Activated CD4-positive, alpha-beta memory T cell treated with anti-CD3 and anti-CD28 coated beads, Interleukin-2, amount 10 ng/mL, durations not matched to agents 7 days and 5 days (primary cell): ENCODE measurements at places on chromosomes 6 and 20. TPM values are rescaled to one million over a fixed set of nuclear protein-coding genes. Genes with fewer than 3 reads are reported as not detected.
A peak's percentile ranks its signal among the peaks of the same experiment; 100 is the strongest.

DNA sequence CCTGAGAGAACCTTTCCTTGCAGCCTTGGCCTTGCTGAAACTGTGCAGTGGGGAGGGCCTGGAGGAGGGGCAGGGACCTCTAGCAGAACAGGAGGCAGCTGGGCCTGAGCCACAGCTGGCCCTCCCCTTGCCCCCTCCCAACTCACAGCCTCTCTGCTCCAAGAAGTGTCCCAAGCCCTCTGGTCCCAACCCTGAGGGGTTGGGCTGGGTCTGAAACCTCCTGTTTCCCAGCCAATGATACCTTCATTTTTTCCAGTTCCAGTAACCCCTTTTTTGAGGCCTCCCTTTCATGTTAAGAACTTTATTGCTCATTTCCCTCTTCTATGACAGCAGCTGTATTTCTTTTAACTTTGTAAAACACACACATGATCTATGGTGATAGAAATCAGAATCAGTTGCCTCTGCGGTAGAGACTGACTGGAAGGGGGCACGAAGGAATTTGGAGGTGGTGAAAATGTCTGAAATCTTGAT lies 17.9 kb upstream of the ARMC12 start:
- H3K27me3 ChIP-seq: no peaks in the 10 kb centered on the region
- H3K27ac ChIP-seq: peak overlapping the region; percentile 64
- H3K4me1 ChIP-seq: peaks cover 37% of the 10 kb centered on the region
- H3K4me3 ChIP-seq: no peak overlapping the region
- no peak for DNase-seq

- no peaks in the 10 kb centered on the region for H3K4me1 ChIP-seq
- H3K27me3 ChIP-seq: peaks cover 7% of the 10 kb centered on the region
- no peak overlapping the region for H3K27ac ChIP-seq
- H3K4me3 ChIP-seq: no peak overlapping the region
Observed at GRCh38 chr6:24621626-24622289, 24.2 kb downstream of the KIAA0319 start.

GRCh38 chr6:155284775-155285174 lies 21.0 kb downstream of the CLDN20 start:
- no peaks in the 10 kb centered on the region for H3K27me3 ChIP-seq
- H3K4me1 ChIP-seq: no peaks in the 10 kb centered on the region
- peaks cover 44% of the 10 kb centered on the region for H3K36me3 ChIP-seq
- DNase-seq: no peak

DNA sequence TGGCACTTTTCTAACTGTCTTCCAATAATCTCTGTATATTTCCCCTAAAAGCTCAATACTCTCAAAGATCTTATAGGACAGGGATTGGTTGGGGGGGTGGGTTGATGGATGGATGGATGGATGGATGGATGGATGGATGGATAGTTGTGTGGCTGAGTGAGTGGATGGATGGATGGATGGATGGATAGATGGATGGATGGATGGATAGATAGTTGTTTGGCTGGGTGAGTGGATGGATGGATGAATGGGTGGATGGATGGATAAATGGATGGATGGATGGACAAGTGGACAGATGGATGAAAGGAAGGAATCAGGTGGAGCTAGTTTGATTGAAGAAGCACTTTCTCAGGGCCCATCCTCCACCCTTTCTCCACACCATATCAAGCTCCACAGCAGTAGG lies 388.8 kb downstream of the CDC5L start:
- H3K4me3 ChIP-seq: no peak overlapping the region
- no peaks in the 10 kb centered on the region for H3K36me3 ChIP-seq
- H3K4me1 ChIP-seq: no peaks in the 10 kb centered on the region
- DNase-seq: no peak
- no peak overlapping the region for H3K27ac ChIP-seq

SIRPB2 gene
- total RNA-seq: not detected

DNA sequence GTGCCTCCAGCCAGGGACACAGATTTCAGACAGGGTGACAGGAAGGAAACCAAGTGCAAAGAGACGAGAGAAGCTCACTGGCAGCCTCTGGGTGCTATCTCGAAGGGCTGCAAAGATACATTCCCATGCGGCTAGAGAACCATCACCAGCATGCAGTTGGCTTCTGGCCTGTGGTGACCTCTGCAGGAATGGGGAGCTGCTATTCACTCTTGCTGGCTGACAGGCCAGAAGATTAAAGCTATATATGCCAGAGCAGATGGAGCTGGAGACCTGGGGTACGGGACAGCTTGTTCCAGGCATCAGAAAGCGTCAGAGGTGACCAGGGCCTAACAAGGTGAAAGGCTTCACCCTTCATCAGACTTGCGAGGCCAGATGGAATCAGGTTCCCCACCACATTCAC lies 20.0 kb downstream of the MAP1LC3A start:
- H3K4me3 ChIP-seq: no peak overlapping the region
- H3K36me3 ChIP-seq: peaks cover 8% of the 10 kb centered on the region
- no peak overlapping the region for H3K27ac ChIP-seq
- peaks cover 35% of the 10 kb centered on the region for H3K4me1 ChIP-seq

LRRN4 gene
- not detected for total RNA-seq

MLN gene
- not detected for total RNA-seq

DNA sequence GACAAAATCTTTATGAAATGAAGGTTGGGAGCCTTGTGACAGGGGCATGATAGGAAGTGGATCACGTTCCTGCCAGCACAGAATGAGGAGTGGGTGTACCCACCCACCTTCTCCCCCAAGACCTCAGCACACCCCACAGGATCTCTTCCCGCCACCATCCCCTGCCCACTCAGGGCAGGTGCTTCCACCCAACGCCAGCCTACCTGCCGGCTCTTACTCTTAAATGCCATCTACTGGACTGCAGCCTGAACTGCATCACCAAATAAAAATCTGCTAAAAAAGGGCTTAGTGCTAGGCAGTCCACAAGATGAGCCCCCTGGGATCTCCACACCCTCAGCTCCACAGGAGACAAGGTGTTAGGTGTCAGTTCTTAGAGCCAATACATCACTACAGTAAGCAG lies 20.6 kb downstream of the DTNBP1 start:
- H3K27ac ChIP-seq: no peak overlapping the region
- no peak for DNase-seq
- H3K36me3 ChIP-seq: peaks cover 81% of the 10 kb centered on the region
- H3K4me1 ChIP-seq: peaks cover 10% of the 10 kb centered on the region
- no peaks in the 10 kb centered on the region for H3K27me3 ChIP-seq

DNA sequence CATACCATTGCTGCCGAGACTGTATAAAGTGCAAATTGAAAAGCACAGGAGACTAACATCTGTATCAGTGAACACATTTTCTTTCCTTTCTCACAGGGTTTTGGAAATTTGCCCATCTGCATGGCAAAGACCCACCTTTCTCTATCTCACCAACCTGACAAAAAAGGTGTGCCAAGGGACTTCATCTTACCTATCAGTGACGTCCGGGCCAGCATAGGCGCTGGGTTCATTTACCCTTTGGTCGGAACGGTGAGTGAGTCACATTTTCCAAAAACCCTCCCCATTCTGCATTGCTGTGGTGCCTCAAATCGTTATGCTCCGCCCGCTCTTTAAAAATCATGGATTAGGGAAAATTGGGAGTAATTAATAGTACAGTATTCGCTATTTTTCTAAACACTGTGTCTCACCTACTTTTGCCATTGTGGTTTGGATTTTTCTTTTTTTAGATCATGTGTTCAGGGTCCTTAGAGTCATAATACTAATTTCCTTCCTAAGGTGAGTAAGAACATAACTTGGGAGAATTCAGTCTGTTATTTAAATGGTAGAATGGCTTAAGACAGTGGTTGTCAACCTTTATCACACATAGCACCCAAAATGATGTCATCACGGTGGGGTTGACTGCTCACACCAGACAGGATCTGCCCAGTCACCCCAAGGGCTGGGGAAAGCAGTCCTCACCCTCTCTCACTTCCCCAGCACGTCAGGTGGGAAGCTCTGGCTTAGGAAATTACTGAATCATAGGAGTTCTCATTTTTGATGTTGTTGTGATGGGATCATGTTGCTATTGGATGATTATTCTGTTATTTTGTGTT lies 171.6 kb downstream of the MTHFD1L start:
- no peaks in the 10 kb centered on the region for H3K27me3 ChIP-seq
- DNase-seq: peak; percentile 24
- peaks cover 48% of the 10 kb centered on the region for H3K36me3 ChIP-seq
- H3K4me1 ChIP-seq: peaks cover 24% of the 10 kb centered on the region

GRCh38 chr20:63364801-63365585 lies 3.8 kb upstream of the CHRNA4 start:
- H3K27me3 ChIP-seq: peaks cover 8% of the 10 kb centered on the region
- H3K36me3 ChIP-seq: no peaks in the 10 kb centered on the region
- no peak overlapping the region for H3K27ac ChIP-seq
- no peaks in the 10 kb centered on the region for H3K4me1 ChIP-seq

GRCh38 chr6:10310330-10310653 lies 104.6 kb downstream of the TFAP2A start:
- no peak overlapping the region for H3K4me3 ChIP-seq
- DNase-seq: no peak
- no peaks in the 10 kb centered on the region for H3K4me1 ChIP-seq

- no peak overlapping the region for H3K4me3 ChIP-seq
- no peaks in the 10 kb centered on the region for H3K27me3 ChIP-seq
- no peaks in the 10 kb centered on the region for H3K36me3 ChIP-seq
- DNase-seq: no peak
Observed at GRCh38 chr20:61299618-61300017, 47.6 kb downstream of the CDH4 start.

TRDN gene
- total RNA-seq: not detected

DNA sequence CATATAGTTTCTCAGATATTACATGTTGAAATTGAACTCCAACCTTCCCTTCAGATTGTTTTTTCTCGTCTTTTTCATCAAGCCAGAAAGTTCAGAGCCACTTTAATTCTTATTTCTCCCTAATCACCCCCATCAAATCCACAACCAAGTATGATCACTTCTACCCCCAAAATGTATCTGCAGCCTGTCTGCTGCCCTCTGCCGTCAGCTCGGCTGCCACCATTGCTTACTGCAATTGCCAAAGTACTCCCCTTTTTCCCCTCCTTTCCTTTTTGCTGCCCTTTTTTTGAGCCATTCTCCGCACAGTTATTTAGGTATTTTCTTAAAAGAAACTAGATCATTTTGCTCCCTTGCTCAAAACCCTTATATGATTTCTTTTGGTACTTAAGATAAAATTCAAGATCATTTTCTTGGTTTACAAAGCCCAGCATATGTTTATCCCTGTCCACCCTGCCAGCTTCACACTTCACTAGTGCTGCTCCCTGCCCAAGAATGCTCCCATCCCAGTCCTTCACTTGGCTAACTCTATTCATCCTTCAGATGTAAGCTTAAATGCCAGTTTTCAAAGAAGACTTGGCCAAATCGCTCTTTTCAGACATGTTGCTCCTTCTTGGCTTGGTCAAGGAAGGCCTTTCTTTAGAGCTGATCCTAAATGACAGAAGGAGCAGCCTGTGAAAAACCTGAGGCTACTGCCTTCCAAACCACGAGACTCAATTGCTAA lies 63.7 kb downstream of the SH3BGRL2 start:
- no peak overlapping the region for H3K27ac ChIP-seq
- no peaks in the 10 kb centered on the region for H3K4me1 ChIP-seq
- peaks cover 3% of the 10 kb centered on the region for H3K27me3 ChIP-seq
- no peak for DNase-seq
- H3K4me3 ChIP-seq: no peak overlapping the region

DNA sequence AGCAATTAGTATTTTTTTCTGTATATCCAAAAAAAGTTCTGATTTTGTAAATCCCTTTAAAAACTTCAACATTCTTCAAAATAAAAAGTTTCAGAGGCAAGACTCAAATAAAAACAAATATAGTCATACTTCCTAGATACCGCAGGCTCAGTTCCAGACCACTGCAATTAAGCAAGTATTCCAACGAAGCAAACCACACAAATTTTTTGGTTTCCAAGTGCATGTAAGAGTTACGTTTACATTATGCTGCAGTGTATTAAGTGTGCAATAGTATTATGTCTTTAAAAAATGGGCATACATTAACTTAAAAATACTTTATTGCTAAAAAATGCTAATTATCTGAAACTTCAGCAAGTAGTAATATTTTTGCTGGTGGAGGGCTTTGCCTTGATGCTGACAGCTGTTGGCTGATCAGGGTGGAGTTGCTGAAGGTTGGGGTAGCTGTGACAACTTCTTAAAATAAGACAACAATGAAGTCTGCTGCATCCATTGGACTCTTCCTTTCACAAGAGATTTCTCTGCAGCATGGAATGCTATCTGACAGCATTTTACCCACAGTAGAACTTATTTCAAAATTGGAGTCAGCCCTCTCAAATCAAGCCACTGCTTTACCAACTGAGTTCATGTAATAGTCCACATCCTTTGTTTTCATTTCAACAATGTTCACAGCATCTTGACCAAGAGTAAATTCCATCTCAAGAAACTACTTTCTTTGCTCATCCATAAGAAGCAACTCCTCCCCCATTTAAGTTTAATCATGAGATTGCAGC lies 46.0 kb downstream of the PHIP start:
- no peak overlapping the region for H3K4me3 ChIP-seq
- H3K4me1 ChIP-seq: peaks cover 30% of the 10 kb centered on the region
- peaks cover 55% of the 10 kb centered on the region for H3K36me3 ChIP-seq
- no peak overlapping the region for H3K27ac ChIP-seq

GRCh38 chr6:129635396-129636130 lies 74.4 kb downstream of the ARHGAP18 start:
- H3K36me3 ChIP-seq: peaks cover 22% of the 10 kb centered on the region
- DNase-seq: no peak
- H3K4me1 ChIP-seq: no peaks in the 10 kb centered on the region
- no peaks in the 10 kb centered on the region for H3K27me3 ChIP-seq
- no peak overlapping the region for H3K27ac ChIP-seq

THBD gene
- total RNA-seq: not detected

GRM1 gene
- not detected for total RNA-seq

TAF4 gene
- 20.0 TPM for total RNA-seq

GNAS-AS1 gene
- 1.0 TPM for total RNA-seq

- no peak for DNase-seq
- no peaks in the 10 kb centered on the region for H3K27me3 ChIP-seq
- no peak overlapping the region for H3K4me3 ChIP-seq
- H3K27ac ChIP-seq: no peak overlapping the region
- H3K4me1 ChIP-seq: no peaks in the 10 kb centered on the region
Observed at GRCh38 chr20:48676795-48677460, 150.9 kb downstream of the PREX1 start.

- no peak overlapping the region for H3K27ac ChIP-seq
- no peak for DNase-seq
- no peak overlapping the region for H3K4me3 ChIP-seq
- H3K27me3 ChIP-seq: no peaks in the 10 kb centered on the region
- no peaks in the 10 kb centered on the region for H3K4me1 ChIP-seq
Observed at GRCh38 chr6:21003780-21004541, 469.7 kb downstream of the CDKAL1 start.

GRCh38 chr20:57263801-57264792 lies 2.3 kb downstream of the BMP7 start:
- no peak overlapping the region for H3K4me3 ChIP-seq
- H3K4me1 ChIP-seq: peaks cover 1% of the 10 kb centered on the region
- no peaks in the 10 kb centered on the region for H3K36me3 ChIP-seq
- no peak overlapping the region for H3K27ac ChIP-seq
- no peak for DNase-seq
